ENCODE measurements at places on chromosomes 4 and X. TPM values are rescaled to one million over a fixed set of nuclear protein-coding genes. Genes with fewer than 3 reads are reported as not detected.

The NWD2 gene
- total RNA-seq, result not detected

The SPANXD gene
- not detected for total RNA-seq

The GDPD2 gene
- total RNA-seq, result not detected

DNA sequence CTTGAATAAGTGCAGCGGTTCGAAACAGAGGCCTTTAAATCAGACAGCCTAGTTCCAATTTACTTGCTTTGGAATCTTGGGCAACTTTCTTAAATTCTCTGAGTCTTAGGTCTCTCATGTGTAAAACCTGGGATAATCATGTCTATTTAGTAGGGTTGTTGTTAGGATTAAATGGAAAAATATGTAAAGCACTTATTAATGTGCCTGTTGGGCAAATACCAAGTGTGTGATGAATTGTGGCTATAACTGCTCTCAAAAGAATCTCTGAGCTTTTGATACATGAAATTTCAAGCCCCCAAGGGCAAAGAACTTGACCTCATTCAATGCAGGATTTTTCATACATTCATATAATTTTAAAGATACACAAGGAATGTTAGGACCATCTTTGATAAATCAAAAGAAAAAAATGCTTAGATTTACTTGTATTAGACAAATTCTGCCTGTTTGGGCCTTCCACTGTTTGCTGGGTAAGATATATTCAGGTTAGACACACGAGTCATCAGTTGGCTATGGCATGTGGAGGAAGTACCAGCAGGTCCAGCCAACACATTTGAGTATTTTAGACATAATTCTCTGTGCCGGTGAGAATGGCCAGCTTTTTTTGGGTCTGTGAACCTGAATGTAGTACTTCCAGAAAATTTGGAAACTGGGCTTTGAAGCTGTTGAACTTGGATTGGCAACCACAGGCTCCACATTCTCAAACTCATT lies 241.4 kb upstream of the CNKSR2 start:
- DNase-seq, result no peak

DNA sequence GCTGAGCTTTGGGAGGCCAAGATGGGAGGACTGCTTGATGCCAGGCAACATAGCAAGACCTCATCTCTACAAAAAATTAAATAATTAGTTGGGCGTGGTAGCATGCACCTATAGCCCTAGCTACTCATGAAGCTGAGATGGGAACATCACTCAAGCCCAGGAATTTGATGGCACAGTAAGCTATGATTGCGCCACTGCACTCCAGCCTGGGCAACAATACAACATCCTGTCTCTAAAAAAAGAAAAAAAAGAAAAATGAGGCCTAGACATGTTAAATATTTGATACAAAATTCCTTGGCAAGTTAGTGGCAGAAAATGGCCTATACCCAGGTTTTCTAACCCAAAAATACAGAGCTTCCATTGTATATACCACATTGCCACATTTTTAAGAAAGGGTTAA lies 88.1 kb upstream of the MAB21L2 start:
- no peak for DNase-seq

The EMCN gene
- 15.3 TPM for total RNA-seq

DNA sequence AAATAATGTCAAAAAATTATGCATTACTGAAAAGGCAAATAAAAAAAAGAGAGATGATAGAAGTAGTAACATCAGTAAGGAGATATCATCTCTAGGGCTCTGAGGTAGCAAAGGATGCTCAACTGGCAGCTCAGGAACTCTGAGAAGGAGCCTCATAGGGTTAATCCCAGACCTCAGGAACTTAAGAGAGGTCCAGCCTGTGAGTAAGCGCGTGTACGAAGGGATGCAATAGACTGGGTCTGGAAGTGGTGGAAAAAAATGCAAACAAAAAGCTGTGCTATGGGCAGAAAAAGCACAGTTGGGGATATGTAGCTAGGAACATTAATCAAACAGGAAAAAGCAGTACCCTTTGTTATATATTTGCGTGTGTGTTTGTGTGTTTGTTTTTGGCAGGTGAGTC lies 282.0 kb downstream of the GALNTL6 start:
- no peak for DNase-seq

The IGFBP7 gene
- total RNA-seq, result 322 TPM

- DNase-seq, result no peak
Observed at GRCh38 chr4:39770969-39771724, 73.2 kb downstream of the UBE2K start.

The RAB33B gene
- total RNA-seq, result 6.2 TPM

The GRXCR1 gene
- total RNA-seq, result not detected

The MAGEA6 gene
- 5.3 TPM for total RNA-seq

The RASL11B gene
- total RNA-seq, result 0.18 TPM

The NXF2 gene
- not detected for total RNA-seq

The NRK gene
- 4.9 TPM for total RNA-seq

The KLKB1 gene
- 1.5 TPM for total RNA-seq

The SOWAHD gene
- 13.9 TPM for total RNA-seq

DNA sequence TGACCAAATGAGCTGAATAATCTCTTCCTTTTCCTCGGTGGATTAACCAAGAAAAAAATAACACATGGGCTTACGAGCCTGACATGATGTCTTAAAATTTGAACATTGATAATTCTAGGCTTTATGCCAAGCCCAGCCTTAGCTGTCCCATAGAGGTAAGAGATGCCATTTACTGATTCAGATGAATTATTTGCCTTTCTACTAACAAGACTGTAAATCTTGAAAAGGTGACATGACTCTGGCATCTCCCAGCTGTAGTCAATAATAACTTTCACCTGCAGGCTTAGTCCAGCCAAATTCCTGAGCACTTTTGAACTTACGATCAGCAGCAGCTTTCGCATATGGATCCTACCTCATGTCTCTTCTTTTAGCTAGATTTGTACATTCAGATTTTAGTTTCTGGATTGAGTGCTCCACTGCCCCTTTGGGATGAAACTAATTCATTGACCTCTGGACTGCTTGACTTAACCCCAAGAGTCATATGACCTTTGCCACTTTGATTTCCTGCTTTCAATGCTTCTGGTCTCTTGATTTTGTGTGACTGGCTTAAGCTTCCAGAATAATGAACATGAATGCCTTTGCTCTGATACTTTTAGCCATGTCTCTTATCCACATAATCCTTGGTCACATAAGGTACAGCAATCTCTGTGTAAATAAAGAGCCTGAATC lies 876.4 kb upstream of the SLIT2 start:
- no peak for DNase-seq

The EDA2R gene
- total RNA-seq, result 3.8 TPM

GRCh38 chr4:168221301-168221700 lies 97.3 kb downstream of the DDX60 start:
- DNase-seq, result no peak

DNA sequence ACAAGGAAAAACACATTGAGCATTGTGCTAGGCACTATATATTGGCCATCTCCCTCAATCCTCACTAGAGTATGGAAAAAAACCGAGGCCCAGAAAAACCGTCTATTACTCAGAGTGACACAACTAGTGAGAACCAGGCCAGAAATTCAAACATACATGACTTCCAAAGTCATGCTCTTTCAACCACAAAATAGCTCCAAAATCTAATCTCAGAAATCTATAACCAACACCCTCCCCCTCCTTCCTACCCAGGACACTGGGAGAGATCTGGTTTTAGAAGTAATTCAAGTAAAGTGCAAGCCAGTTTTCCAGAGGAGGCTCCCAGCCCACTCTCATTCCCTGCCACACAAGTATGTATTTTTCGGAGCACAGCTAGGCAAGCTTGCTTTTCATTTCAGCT lies 7.6 kb downstream of the HS3ST1 start:
- DNase-seq, result no peak

DNA sequence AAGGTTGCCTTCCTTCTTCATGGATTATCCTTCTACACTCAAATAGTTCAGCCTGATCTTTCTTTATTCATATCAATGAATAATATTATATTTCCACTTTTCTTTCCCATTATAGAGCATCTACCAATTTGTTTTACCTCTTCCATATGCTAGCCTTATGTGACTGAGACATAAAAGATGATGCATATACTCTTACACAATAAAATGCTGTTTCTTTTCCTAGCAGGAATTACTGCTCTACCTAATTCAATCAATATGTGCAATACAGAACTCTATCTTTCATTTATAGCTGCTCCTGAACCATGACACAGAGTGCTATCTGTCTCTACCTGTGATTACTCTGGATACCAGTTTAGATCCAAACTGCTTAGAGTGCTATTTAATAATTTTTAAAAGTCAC lies 2334.0 kb downstream of the PCDH7 start:
- DNase-seq, result no peak

DNA sequence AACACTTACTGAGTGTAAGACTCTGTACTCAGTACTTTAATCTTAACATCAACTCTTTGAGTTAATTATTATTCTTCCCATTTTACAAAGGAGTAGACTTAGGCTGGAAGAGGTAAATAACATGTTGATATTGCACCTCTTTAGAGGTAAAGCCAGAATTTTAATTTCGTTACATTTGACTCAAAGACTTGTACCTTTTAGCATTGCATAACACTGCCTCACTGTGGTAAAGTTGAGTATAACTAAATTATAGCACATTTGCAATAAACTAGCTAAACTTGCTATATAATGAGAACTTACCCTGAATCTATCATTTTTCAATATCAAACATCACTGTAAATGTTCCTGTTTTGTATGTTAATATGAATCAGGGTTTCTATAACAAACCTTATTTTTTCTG lies 218.5 kb downstream of the PRR32 start:
- no peak for DNase-seq

The DSPP gene
- total RNA-seq, result not detected

- no peak for DNase-seq
Observed at GRCh38 chrX:19627081-19627480, 111.8 kb upstream of the MAP3K15 start.

The CEP44 gene
- total RNA-seq, result 13.7 TPM

GRCh38 chrX:26032111-26032912 lies 105.8 kb upstream of the MAGEB18 start:
- DNase-seq, result no peak

DNA sequence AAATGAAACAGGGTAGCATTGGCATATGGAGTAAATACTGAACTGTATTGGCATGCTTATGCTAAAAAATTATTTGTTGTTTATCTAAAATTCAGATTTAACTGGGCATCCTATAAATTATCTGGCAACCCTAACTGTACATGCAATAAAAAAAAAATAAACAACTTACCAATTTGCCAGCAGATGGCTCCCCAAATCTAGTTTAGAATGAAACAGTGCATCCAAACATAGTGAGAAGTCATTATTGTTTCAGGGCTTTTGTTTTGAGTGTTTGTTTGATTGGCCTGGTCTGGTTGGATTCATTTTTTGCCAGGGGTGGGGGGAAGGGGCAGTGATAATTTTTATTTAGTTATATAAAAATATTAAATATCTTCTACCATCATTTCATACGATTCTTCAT lies 12.8 kb upstream of the NSUN7 start:
- no peak for DNase-seq

- DNase-seq, result no peak
Observed at GRCh38 chrX:124433186-124433585, 86.8 kb downstream of the SH2D1A start.

The ZDHHC15 gene
- total RNA-seq, result 2.9 TPM

GRCh38 chr4:185219551-185220344 lies 10.3 kb downstream of the SNX25 start:
- peak; percentile 83 for DNase-seq

DNA sequence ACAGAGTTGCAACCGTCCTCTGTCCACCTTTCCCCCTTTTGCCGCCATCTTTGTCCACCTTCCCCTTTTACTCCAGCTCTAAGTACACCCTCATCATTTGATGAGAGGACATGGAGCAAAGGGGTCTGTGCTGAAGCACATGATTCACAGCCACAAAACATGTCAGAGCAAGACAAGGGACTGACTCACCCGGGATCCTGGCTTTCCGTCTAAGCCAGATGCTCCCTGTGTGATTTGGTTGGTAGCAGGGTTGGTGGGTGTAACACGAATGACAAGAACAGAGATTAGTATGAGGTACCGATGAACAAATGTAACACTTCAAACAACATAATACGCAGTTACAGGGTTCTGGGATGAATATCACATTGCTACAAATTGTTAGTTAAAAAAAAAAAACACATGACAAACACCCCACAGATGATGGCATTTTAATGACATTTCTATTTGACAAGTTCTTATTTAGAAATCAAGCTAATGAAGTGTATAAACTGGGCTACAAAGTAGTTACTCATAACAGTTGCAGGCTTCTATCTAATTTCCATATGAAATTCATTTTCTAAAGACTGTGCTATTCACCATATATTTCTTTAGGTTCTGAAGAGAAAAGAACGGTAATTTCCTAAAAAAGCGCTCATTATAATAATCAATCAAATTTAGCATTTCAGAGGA lies 71.4 kb upstream of the ETNPPL start:
- DNase-seq, result no peak

The DCLK2 gene
- 18.6 TPM for total RNA-seq

The ADRA2C gene
- total RNA-seq, result 0.59 TPM

DNA sequence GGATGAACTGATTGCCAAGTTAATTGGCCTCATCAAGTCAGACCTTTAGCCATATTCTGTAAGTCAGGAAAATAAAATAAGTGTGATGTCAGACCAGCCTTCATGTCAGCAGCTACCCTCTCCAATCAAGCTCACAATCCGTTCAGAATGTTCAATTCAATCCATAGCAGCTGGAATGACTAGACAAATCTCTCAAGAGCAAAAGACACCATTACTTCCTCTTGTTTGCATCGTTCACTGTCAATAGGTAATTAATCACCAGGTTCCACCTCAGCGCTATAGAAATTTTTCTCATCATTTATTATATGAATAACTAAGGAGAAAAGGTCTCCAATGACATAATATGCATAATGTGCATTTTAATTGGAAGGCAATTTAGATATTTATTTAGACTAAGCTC lies 321.0 kb upstream of the GRIA3 start:
- no peak for DNase-seq

DNA sequence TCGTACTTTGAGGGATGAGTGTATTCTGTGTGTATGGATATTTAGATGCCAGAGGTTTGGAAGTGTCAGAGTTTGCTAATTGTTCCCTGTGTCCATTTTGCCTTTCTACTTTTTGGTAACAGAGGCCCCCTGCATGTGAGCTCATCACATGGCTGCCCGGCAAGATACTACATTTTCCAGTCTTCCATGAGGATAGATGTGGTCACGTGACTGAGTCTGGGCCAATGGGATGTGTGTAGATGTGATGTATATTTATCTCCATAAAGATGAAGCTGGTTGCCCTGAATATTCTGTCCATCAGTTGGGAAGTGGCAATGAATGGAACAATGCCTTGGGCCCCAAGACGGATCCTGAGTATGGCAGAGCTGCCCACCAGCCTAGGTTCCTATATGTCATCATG lies 29.0 kb upstream of the SMS start:
- no peak for DNase-seq

The NUDT10 gene
- 14.2 TPM for total RNA-seq

The SRD5A3 gene
- 14.8 TPM for total RNA-seq

Measured in prostate gland (tissue), 2 donors.